ENCODE measurements at places on chromosomes 2 and 18.

GRCh38 chr18:79191956-79192355, 122.8 kb downstream of the ATP9B start:
- DNase-seq: no peak

DNA sequence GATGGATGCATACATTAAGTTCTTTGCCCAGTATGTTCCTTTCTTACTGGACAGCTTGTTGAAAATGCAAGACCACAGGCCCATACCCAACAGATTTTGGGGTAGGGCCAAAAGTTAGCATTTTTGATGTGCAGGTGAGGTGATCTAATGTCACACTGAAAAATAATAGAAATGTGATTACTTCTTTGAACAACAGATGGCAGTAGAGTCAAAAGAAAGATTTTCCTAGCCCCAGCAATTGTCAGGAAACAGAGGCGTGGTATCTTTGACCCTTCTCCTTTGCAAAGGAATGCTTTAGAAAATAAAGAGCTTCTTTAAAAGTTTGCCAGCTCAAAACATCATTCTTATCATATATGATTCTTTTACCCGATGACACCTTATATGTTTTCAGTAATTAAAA, 343.6 kb upstream of the SYT4 start:
- peak; percentile 19 for DNase-seq

DNA sequence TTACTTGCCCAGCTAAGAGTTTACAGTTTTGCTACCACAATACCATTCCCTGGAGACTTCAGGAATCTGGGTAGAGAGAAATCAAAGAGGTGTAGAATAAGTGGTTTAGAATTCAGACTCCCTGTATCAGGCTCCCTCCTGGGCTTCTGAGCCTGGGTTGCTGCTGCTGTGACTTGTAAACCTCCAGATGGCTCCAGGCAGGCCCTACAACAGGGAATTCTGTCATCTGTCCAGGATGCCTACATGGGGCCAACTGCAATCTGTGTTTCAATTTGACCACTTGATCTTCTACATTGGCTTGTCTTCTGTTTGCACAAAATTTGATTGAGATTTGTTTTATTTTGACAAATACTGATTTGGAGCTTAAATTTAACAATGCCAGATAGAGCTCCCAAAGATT, 183.9 kb downstream of the RAD51AP2 start:
- DNase-seq: no peak

- no peak for DNase-seq
Measured at GRCh38 chr2:175743011-175743410, 259.1 kb downstream of the LNPK start.

DNA sequence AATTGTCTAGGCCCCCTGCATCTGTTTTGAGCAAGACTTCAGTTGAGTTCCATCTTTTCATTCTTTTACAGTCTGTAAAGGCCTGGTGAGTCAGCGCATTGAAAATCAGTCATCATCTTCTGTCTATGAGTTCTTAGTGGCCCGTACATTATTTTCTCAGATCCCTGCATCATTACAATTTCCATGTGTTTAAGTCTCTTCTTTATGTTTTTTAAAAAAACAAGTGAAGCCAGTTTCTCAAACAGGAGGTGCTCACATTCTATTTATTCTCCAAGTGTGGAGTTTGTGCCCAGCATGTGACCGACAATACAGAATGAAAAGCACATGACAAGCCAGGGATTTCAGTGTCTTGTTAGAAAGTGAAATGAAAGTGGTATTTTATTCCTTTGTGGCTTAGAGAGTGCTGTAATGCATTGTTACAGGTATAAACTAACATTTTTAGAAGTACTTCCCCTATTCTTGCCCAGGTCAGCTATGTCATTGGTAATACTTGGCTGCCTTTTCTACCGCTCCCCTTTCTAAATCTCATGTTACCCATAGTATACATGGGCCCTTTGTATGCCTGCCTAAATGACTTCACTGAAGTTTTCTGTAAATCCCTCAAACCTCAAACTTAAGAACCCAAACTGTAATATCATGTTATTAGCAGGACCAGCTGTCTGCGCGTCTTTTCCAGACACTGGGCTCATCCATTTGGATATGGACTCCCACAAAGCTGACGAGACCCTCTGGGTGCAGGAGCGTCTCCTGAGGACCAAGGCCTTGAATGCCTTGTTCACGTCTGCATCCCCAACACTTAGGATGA, 67.6 kb downstream of the FEZ2 start:
- DNase-seq: no peak

GRCh38 chr2:42810971-42811811, 18.8 kb upstream of the HAAO start:
- DNase-seq: peak; percentile 86

- no peak for DNase-seq
Measured at GRCh38 chr2:232892843-232893242, 22.8 kb downstream of the SNORC start.

DNA sequence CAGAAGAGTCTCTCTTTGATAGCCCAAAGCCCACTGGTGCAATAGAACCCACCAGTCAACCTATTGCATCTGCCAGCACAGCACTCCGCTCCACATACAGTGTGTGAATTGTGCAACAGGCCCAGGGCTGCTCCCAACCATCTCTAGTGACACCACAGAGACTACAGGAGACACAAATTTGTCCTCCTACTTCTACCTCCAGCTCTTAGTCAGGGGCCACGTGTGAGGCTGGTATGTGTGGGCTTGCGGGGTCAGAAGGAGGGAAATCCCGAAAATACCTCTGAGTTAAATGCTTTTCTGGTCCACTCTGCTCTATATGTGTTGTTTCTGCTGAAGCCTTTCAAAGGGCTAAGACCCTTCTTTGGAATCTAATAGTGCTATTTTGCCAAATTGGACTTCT, 18.0 kb downstream of the DGUOK start:
- DNase-seq: no peak

DNA sequence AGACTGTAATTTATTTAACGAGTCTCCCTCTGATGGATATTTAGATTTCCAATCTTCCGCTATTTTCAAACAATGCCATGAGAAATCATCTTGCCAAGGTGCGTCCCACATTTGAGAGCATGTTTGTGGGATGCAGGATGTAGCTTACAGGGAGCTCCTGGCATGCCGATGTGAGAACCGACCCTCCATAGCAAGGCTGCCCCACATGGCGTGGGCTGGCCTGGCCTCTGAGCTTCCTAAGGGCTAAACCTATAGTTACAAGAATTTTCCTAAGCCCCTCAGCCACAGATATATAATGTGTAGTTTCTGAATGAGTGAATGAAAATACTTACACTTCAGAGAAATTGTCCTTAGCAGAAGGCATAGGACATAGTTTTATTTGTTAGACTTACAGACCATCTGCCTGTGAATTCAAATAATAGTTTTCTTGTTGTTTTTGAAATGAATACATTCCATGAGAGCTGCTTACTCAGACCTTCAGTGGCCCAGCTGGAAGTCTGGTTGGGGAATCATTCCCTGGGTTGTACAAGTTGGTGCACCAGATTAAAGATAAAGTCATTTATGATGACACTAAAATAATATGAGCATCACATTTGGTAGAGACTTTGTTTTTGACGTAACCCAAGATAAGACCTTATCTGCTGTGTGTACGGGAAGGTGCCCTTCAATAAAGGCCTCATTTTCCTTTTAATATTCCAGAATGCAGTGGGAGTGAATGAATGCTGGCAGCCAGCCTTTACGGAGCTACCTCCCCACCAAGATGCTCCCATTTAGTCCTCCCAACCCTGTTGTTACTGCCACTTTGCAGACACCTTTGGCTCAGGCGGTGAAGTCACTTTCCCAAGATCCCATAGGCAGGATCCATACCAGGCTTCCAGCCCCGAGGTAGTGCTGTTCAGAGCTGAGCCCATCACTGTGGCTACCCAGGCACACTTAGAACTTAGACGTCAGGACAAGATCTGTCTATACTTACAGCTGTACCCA, 107.1 kb downstream of the GLI2 start:
- DNase-seq: no peak

GRCh38 chr18:63189041-63189440, 130.5 kb downstream of the BCL2 start:
- no peak for DNase-seq

- no peak for DNase-seq
Measured at GRCh38 chr2:19373352-19373751, 14.9 kb upstream of the OSR1 start.

DNA sequence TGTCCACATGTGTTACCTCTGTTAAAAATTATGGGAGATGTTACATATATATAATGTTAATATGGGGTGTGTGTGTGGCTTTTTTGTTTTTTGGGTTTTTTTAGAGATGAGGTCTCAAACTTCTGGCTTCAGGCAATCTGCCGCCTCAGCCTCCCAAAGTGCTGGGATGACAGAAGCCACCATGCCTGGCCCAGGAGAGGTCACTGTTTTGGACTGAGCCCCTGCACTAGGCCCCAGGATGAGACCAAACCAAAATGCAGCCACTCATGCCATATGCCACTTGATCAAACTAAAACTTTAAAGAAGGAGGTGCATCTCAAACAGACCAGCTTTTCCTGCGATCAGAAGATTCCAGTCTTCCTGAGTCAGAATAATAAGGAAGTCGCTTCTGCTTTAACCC, 2.5 kb downstream of the ADI1 start:
- DNase-seq: no peak

GRCh38 chr2:66849153-66849755, 414.3 kb downstream of the MEIS1 start:
- DNase-seq: no peak

- DNase-seq: peak; percentile 21
Measured at GRCh38 chr2:19857806-19858205, 44.0 kb downstream of the TTC32 start.

DNA sequence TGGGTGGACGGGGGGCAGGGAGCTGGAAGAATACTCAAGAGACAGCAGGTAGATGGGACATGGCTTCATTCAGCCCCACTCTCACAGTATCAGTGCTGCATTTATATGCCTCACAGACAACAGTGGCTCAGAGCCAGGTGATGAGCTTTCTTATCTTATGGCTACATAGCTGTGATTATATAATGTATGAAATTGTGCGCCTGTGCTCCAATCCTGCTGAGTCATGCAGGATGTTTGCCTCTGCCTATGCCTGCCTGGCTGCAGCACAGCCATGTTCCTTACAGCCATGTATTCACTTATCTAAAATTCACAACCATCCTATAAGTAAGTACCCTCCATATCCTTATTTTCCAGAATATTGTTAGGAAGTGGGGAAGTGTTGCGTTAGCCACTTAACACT, 37.7 kb upstream of the RNF103 start:
- DNase-seq: no peak

DNA sequence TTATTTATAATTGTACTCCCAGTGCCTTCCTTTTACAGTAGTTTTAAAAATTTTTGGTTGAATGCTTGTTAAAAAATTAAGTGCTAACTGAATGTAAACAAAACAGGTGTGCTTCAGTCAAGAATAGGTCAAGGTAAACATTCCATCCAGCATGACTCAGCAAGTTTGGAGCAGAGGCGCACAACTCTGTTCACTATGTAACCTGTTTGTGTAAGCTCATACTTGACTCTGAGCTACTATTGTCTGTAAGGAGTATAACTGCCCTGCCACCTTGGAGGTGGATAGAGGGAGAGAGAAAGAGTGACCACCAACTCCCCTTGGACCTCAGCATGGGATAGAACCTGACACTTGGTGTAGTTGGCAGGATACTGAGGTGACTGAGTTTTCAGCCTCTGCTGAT, 207.4 kb upstream of the SYT4 start:
- no peak for DNase-seq

DNA sequence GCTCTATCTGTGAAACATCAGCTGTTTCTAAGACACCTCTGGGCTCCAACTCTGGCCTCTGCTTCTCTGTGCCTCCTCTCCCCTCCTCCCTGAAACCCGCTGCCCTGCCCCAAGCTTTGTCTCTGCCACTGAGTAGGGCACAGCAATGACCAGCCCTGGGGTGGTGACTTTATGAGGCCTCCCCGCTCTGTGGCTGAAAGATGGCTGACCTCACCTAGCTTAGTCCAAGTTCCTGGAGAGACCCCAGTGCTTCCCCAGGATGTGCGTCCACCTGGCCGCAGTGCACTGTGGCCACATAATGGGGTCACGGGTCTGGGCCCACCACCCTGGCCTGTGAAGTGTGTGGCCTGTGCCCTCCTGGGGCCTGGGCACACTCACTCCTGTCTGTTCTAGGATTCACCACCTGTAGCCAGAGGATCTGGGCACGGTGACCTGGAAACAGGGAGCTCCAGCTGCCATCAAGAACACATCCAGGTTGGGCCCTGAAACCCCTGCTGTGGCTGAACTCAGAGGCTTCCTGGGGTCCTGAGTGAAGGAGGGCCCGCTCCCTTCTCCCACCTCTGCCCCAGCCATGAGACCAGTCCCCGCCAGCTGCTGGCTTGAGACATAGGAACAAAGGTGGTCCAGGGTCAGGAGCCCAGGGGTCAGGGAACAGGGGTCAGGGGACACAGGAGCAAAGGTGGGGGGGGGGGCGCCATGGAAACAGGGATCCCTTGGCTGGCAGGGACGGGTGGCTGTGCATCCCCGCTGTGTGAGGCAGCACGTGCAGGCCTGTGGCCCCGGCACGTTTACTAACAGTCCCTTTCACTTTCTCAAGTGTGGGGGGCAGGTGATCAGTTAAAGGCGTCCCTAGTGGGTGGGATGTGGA, 29.3 kb upstream of the OTOS start:
- no peak for DNase-seq

DNA sequence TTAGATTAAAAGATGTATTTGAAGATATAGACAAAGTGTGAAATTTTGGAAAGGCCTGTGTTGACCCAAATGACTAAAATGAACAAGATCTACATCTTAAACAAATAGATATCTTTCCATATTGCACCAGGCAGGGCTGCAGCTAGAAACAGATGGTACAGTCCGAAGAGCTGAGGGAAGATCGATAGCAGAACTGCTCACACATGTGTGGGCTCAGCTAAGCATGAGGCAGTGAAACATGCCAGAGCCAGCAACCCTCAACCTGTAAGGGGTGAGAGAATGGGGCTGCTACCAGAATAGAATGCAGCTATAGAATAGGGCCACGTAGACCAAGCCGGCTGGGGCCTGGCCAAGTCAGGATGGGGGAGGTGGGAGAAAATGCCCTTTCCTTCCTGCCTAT, 87.8 kb downstream of the SLC5A7 start:
- DNase-seq: no peak

GRCh38 chr2:199804831-199805230, 46.2 kb downstream of the FTCDNL1 start:
- DNase-seq: no peak

- DNase-seq: no peak
Measured at GRCh38 chr2:150589681-150590080, 102.2 kb upstream of the RND3 start.

DNA sequence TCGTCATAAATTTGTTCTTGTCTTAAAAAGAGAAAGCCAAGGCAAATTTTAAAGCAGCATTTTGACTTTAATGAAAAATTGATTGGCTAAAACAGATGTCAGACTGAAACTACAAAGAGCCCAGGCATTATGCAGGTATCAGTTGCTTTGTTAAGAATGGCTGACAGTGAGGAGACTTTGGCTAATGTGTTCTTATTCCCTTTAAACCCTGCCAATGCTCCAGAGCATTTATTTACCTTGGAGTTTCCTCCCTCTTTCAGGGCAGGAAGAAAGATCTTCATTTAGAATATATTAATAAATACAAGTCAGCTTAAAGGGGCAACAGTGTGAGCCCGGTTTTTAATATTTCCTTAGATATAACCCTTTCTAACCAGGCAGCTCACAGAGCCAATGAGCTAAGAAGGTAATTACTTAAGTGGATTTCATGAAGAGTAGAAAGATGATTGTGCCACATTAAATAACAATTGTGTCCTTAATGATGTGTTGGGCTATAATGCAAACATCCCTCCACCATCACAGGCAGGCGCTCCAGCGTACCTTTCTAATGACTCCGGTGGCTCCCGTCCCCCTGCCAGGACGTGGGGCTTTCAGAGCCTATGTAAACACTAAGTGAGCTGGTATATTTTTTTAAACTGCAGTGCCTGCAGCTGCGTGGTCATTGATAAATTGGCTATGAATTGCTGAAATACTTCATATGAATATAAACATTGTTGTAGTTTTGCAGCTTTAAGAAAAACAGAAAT, 349.4 kb upstream of the POU3F3 start:
- no peak for DNase-seq

- no peak for DNase-seq
Measured at GRCh38 chr2:179677077-179677688, 184.2 kb downstream of the ZNF385B start.
